ENCODE measurements at places on chromosomes 12 and 14. TPM values are rescaled to one million over a fixed set of nuclear protein-coding genes. Genes with fewer than 3 reads are reported as not detected.

LUM gene
- 8.1 TPM for total RNA-seq

VWF gene
- total RNA-seq, result 78.8 TPM

NKX2-8 gene
- not detected for total RNA-seq

PLEKHD1 gene
- not detected for total RNA-seq

PPM1H gene
- 1.6 TPM for total RNA-seq

RFX4 gene
- total RNA-seq, result not detected

SIRT4 gene
- 6.4 TPM for total RNA-seq

RAD9B gene
- 0.12 TPM for total RNA-seq

GOLT1B gene
- 34.3 TPM for total RNA-seq

FOXN4 gene
- not detected for total RNA-seq

TAS2R7 gene
- total RNA-seq, result not detected

SLCO1B1 gene
- 0.47 TPM for total RNA-seq

TAS2R31 gene
- 3.6 TPM for total RNA-seq
